ENCODE measurements at places on chromosomes 3 and 15.
A peak's percentile ranks its signal among the peaks of the same experiment; 100 is the strongest.

DNA sequence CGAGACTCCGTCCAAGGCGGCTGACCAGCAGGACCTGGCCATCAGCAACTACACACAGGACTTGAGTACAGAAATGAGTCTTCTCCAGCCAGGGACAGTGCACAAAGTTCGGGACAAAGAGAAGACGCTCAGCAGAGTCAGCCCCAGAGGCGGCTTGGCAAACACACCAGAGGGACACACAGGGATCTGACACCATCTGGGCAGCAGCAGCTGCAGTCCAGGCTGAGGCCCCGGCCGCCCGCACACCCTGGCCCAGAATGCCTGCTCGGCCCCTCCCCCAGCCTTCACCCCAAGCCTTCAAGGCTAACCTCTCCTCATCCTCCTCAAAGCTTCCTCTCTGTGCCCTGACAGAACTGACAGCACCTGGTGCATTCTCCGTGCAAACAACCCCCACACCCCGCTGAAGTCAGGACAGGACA, 61.1 kb downstream of the XXYLT1 start:
- no peak for DNase-seq

GRCh38 chr3:157999246-157999645, 107.0 kb downstream of the SHOX2 start:
- DNase-seq = no peak

- no peak for DNase-seq
Measured at GRCh38 chr15:61070111-61070901, 158.8 kb downstream of the RORA start.

GRCh38 chr3:118272991-118273390, 761.7 kb downstream of the IGSF11 start:
- DNase-seq = no peak

DNA sequence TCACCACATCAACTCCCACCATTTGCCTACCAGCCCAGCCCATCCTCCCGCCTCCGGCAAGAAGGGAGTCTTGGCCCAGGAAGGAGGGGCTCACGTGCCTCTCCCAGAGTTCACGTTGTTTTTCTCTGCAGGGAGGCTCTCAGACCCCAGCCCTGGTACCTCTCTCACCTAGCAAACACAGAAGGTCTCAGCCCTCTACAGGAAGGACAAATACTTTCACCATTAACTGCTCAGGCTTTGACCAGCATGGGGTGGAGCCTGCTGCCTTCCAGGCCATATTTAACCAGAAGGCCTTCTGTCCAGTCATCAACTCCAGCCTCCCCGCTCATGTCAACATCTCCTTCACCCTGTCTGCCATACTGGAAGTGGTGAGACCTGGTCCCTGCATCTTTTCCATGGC, 19.0 kb upstream of the HTR3E start:
- no peak for DNase-seq

GRCh38 chr3:17301271-17301670, 416.5 kb downstream of the PLCL2 start:
- DNase-seq = no peak

DNA sequence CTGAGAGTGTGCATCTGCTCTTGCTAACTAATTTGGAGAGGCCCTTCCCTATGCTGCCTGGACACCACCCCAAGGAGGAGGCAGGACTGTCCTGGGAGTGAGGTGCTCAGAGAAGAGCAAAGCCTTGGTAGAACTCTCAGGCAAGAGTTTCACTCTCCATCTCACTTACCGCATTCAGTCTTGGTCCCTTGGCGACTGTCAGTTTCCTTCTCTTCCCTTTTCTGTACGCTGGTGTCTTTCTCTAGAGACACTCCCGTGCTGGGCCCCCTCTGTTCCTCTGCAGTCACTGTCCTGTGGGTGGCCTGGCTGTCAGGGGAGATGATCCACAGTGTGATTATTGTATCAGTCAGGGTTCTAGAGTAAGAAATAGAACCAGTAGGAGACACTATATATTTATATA, 44.0 kb downstream of the IDH2 start:
- DNase-seq = no peak

- DNase-seq = no peak
Measured at GRCh38 chr3:190990898-190991297, 128.4 kb upstream of the GMNC start.

DNA sequence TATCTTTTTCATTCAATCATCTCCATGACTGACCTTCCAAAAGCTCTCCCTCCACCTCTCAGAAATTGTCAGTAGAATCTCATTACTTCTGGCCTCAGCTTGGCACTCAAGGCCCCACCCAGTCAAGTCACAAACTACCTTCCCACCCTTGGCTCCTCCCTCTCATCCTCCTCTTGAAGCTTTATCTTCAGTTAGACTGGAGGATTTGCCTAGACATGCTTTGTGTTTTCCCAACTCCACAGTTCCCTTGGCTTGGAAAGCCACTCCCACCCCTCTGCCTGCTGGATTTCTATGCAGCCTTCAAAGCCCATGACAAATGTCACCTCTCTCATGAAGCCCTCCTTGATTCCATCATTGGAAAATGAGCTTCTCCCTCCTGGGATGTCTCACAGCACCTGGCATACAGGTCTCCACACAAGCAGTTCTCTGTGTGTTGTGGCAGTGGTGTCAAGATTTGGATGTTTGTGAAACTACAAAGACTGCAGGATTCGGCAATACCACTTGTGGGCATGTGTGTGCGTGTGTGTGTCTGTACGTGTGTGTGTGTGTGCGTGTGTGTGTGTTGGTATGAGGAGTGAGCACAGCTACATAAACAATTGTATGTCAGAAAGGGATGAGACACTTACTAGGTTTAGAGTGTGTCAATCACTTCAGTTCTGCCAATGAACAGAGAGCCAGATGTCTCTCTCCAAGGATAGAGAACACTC, 45.3 kb upstream of the VPS8 start:
- no peak for DNase-seq

DNA sequence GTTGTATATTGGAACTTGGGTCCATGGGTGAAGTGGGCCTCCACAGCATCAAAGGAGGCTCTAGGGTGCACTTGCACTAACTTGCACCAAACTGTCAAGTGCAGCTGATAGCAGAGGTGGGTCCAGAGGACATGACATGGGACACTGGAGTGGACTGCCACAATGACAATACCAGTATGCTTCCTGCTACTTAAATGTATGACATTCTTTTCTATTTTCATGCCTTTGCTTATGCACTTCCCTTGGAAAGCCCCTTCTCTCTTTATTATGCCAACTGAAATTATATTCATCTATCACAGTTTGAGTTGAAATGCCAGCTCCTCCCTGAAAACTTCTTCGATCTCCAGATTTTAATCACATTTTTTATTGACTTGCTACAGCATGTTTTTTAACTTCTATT, 101.8 kb downstream of the CFAP20DC start:
- DNase-seq = no peak

- DNase-seq = no peak
Measured at GRCh38 chr3:59695860-59696259, 646.0 kb upstream of the CFAP20DC start.

DNA sequence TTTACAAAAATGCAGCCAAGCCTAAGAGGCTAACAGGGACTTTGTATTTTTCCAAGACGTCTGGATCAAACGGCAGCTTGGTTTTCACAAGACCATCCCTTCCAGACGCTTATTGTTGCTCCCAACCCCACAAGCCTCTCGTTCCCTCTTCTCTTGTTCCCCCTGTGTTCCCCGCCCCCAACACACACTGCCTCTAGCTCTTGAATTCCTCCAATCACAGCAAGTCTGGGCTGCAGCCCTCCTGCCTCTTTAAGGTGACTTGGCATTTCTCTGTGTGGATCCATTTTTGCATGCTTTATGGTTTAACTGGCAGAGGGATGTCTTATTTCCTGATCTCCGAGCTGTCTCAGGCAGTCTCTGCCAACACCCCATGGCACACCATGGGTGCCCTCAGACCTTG, 182.2 kb downstream of the ABHD5 start:
- no peak for DNase-seq

DNA sequence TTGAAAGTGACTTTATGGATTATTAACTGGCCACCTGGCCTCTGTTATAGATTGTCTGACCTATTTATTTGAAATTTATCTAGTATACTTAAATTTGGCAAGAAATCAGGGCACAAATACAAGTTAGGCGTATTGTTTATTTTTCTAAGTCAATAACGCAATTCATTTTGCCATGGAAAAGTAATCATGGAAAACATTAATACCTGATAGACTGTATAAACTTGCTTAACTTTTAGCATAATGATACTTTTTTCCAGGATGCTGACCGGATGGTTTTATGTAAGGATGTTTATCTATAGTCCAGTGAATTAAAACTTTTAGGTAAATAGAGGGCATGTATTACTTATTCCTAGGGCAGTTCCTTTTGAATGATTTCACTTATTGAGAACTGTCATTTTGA, 20.2 kb downstream of the FNDC3B start:
- DNase-seq = no peak

DNA sequence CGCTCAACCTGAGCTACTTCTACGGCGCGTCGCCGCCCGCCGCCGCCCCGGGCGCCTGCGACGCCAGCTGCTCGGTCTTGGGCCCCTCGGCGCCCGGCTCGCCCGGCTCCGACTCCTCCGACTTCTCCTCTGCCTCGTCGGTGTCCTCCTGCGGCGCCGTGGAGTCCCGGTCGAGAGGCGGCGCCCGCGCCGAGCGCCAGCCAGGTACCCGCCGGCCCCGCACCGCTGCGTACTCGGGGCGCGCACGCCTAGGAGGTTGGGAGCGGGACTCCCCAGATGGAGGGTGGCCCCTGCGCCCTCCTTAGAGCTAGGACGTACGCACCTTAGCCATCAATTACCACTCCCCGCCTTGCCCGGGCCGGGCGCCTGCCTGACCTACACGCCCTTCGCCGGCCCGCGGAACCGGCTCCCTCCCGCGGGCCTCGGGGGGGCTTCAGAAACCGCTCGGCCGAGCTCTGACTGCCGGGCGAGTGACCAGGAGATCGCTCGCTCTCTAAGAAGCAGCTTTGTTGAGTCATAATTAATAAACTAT, 466 bp downstream of the NFKBIZ start:
- no peak for DNase-seq

DNA sequence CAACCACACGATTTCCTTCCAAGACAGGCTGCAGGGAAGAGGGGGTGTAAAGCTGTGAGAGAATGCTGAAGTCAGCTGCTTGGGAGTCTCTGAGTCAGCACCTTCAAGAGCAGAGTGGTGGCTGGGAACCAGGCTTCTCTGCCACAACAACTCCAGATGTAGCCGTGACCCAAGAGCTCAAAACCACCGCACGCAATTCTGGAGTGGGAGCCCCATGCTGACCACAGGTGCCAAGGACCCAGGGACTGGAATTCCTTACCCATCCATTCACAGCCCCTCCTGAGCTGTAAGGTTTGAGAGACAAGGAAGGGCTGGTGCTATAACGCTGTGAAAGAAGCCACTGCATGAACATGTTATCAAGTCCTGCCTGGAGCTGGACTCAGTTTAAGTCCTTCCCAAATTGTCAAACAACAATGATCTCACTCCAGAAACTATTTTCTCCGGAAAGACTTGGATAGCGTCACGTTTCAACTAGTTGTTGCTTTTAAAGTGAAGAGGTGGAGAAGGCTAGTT, 61.4 kb downstream of the UMPS start:
- peak; percentile 55 for DNase-seq

- DNase-seq = peak; percentile 67
Measured at GRCh38 chr15:100111125-100112060, 230.4 kb downstream of the ADAMTS17 start.

GRCh38 chr3:132573797-132574211, 23.3 kb upstream of the ACKR4 start:
- DNase-seq = peak; percentile 57

DNA sequence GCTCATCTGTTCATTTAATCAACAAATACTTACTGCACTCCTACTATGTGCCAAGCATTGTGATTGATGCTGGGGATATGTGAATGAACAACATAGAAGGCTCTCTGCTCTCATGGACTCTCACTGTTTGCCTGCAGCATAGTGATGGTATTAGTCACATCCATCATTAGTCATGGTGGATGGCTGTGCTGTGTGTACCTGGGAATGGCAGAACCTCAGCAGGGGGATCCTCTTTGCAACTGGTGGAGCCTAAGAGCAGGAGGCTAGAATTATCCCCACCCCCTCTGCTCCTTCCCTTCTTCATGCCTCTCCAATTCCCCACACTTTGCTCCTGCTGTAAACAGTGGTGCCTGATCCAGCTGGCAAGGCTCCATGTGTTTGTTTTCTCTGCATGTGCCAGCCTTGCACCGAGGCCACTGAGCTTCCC, 20.5 kb downstream of the BOC start:
- no peak for DNase-seq

DNA sequence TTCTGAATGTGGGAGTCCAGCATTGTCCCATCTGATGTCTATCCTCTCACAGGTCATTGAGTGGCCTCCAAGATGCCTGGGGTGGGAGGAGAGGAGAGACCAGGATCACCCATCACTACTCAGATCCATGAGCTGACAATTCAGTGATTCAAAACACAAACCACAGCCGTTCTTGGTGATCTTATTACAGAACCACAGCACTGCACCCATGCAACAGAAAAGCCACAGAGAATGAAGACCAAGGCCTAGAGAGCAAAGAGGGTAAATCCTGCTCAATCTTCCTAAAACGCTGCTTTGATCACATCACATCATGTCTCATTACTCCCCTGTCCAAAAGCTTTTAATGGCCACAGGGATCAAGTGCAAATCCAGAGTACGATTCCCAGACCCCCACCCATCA, 23.5 kb downstream of the ANP32A start:
- no peak for DNase-seq

DNA sequence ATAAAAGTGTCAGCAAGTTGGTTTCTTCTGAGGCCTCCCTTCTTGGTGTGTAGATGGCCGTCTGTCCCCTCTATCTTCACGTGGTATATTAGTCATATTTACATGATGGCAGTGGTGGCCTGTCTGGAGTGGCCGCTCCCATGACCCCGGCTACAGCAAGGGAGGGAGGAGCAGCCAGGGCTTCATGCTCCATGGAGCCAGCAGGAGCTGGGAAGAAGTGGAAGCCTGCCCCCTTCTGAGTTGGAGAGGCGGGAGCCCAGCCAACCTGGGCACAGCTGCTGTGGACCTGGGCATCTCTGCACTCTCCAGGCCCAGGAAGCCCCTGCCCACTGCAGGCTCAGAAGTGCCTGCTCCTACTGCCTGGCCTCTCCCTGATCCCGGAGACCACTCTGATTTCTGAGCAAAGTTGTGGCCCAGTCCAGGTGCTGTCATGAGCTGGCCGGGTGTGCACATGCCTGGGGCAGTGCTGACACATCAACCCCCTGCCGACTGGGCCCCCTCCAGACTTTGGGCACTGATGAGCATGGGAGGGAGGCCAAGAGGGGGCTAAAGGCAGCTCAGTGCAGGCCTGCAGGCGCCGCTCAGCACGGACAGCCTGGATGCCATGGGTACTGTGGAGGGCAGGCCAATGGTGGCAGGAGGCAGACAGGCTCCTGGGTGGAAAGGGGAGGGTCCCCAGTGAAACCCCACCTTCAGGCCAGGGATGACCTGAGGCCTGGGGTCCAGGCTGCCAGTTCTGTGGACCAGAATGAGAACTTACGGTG, 84.8 kb downstream of the SERPINI1 start:
- no peak for DNase-seq

- no peak for DNase-seq
Measured at GRCh38 chr3:76365275-76365674, 579.9 kb upstream of the ZNF717 start.

GRCh38 chr3:43153216-43154083, 47.6 kb upstream of the POMGNT2 start:
- peak; percentile 88 for DNase-seq

- DNase-seq = peak; percentile 48
Measured at GRCh38 chr3:70805061-70805889, 492.8 kb upstream of the MDFIC2 start.
